ENCODE measurements at places on chromosomes 7 and 10.

- DNase-seq, result no peak
These were observed 118.0 kb downstream of the COBL start for GRCh38 chr7:51198654-51199053.

GRCh38 chr7:149081914-149082313, 8.6 kb downstream of the ZNF786 start:
- no peak for DNase-seq

- DNase-seq, result no peak
These were observed 396.9 kb upstream of the NRP1 start for GRCh38 chr10:33731322-33731721.

- DNase-seq, result no peak
These were observed 179.4 kb downstream of the GATA3 start for GRCh38 chr10:8233832-8234259.

GRCh38 chr10:60473557-60473956, 83.9 kb upstream of the ANK3 start:
- no peak for DNase-seq

DNA sequence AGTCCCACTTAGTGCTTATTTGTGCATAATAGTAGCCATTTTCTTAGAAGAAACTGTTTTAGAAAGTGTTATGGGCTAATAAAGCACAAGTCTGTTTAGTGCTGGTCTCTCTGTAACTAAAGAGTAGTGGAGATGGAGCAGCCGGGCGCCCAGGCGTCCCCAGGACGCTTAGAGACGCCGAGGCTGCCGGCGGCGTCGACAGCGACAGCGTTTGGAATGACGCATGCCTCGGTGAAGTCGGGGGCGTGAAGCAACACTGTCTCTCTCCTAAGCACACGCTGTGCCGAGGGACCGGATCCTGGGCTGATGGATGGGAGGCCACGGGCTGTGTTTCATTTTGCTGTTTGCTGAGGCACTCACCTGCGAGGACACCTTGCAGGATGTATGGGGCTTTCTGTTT, 588.6 kb upstream of the FOXK1 start:
- no peak for DNase-seq

GRCh38 chr10:133150656-133151055, 9.4 kb upstream of the KNDC1 start:
- DNase-seq, result no peak

- no peak for DNase-seq
These were observed 93.3 kb downstream of the ZNF777 start for GRCh38 chr7:149367418-149368180.

DNA sequence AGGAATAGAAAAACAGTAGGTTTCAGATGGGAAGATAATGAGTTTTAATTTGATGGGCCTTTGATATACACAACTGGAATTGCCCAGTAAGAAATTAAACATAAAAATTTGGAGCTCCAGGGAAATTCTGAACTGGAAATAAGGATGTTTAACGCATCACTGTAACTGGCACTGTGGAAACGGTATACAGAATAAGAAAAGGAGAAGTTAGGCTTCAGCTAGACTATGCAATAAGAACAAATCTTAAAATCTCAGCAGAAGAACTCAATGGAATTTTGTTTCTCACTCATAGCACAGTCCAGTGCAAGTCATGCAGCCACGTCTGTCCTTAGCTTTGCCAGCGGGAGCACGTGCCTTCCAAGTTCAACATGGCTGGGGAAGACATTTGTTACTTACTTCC, 52.9 kb upstream of the FGL2 start:
- DNase-seq, result no peak

GRCh38 chr7:18020138-18020715, 7.4 kb downstream of the PRPS1L1 start:
- DNase-seq, result no peak

DNA sequence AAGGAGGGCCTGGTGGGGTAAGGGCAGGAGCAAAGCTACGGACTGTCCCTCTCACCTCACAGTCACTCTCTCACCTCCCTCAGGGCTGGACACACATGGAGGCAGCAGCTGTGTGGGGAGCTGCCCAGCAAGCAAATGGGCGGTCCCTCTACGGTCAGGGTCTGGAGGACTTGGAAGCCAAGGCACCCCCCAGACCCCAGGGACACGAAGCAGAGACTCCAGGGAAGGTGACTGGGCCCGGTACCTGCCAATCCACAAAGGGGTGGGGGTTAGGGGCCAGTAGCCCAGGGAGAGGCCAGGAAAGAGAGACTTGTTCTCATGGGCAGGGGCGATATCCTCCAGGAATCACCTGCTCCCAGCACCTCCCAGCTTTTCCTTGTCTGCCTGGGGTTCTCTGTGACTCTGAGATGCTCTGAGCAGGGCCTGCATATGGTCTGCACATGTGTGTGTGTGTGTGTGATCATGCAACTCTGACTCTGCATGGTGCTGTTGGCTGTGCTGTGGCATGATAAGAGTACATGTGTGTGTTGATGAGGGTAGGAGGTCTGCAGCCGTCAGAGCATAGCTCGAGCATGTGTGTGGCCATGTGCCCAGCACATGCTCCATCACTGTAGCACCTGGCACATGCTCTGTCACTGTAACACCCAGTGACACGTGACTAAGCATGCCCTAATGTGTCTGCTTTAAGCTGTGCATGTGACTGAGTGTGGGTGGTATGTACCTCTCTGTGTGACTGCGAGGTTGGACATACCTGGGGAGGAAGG, 4.6 kb upstream of the LDB3 start:
- DNase-seq, result no peak

GRCh38 chr10:124164264-124164663, 70.9 kb upstream of the CHST15 start:
- DNase-seq, result no peak

DNA sequence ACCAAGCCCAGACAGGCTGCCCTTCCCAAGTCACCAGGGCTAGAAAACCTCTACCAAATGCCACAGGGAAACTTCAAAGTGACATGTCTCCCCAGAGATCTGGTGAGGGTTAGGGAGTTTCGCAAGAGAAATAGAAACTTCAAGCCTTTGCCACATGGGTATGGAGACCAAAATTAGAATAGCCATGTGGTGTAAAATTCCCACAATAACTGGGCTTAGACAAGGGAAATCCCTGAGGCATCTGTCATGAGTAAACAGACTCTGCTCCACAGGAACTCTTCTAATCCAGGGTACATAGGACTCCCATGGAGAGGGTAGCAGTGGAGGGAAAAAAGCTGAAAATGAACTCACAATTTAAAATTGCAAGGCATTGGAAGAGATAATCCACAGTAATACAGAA, 14.3 kb downstream of the ADAM12 start:
- DNase-seq, result peak; percentile 46

GRCh38 chr10:131573707-131574106, 262.2 kb upstream of the TCERG1L start:
- no peak for DNase-seq

GRCh38 chr10:65491799-65492198, 1434.0 kb upstream of the LRRTM3 start:
- DNase-seq, result no peak

DNA sequence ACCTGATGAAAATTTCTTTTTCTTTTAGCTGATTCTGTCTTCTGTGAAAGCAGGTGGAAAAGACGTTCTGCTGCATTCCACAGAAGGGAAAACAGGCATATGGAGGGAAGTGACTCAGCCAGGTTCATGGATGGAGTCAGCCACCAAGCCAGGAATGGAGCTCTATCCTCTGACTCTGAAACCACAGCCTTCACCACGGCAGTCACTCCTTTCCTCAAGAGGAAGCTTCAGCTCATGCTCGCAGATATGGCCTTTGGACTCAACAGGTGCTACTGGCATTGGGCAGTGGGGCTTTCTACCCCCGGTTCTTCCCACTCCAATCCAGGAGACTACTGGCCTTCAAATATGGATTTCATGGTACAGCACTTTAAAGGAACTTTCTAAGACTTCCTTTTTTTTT, 11.5 kb upstream of the PLAU start:
- peak; percentile 92 for DNase-seq

- DNase-seq, result no peak
These were observed 15.9 kb upstream of the PRTFDC1 start for GRCh38 chr10:24968349-24968748.

DNA sequence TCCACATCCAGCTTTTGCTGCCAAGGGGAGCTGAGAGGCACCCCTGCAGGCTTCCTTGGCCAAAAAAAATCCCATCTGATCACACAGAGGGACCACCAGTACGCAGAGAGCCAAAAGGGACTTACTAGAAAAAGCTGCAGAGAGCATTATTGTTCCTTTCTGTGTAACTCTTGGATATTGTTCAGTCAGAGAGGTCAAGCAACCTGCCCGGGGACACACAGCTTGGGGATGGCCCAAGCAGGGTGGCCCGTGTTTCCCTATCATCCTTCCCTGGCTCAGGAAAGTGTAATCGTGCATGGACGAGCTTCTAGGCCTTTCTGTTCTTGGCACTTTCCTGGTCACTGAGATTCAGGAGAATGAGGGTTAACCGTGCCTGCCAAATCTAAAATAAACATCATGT, 84.1 kb upstream of the SH2B2 start:
- no peak for DNase-seq

DNA sequence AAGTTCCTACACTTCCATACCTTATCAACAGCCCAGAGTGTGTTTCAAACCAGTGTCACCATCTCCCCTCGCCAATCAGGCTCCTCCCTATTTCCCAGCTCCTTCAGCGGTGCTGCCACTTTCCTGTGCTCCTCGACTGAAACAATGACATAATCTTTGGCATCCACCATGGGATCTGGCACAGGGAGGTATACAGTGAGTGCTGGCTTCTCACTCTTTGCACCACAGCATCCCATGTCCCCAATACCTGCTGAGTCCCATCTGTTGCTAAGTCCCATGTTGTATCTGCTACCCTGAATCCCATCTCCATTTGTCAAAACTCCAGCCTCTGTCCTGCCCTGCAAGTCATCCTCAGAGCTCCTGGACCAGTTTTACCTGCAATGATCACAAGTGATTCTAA, 15.4 kb downstream of the PAXIP1 start:
- DNase-seq, result no peak

GRCh38 chr7:94957061-94957460, 49.7 kb downstream of the PPP1R9A start:
- no peak for DNase-seq

DNA sequence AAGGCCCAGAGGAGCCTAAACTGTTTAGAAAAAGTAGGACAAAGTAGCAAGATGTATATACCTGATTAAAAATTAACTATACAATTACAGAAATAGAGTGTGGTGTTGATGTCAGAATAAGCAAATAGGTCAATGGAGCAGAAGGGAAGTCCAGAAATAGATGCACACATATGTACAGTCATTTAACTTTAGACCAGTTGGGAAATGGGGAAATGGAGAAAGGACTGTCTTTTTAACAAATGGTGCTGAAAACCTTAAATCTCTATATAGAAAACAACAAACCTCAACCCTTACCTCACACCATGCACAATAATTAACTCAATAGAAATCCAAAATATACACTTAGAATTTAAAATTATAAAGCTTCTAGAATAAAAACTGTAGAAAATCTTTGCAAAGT, 72.2 kb downstream of the CH25H start:
- no peak for DNase-seq

DNA sequence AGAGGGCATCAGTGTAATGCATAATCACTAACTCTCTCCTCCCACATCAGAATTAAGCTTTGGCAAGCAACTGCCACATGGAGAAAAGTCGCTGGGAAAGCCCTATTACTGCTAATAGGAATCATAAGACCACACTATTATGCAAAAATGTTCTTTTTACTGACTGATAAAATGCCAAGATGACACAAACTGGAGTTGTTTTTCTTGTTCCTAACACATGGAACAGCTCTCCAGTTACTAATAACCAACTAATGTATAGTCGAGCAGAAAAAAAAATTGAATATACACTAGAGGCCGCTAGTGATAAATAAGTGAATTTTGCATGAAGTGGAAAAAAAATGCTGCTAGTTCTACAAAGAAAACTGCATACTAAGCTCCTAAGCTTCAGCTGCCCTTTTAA, 165.6 kb downstream of the TPK1 start:
- no peak for DNase-seq

DNA sequence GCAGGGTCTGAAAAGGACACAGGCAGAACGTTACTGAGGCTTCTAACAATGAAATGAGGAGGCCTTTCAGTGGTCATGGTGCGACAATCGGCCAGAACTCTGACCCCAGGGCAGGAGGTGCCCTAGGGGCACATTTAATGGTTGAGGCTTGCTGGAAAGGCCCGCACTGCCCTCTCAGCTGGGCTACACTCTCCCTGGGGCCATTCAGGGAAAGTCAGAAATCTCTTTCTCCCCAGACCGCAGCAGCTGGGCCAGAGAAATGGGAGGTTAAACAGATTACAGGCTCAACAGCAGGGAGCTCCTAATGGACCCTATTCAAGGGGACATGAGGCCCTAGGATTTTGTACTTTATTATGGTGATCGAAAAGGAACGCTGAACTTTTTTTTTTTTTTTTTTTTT, 85.6 kb upstream of the FGFR2 start:
- DNase-seq, result no peak

GRCh38 chr10:17074541-17074847, 55.1 kb downstream of the CUBN start:
- no peak for DNase-seq

- peak; percentile 19 for DNase-seq
These were observed 2.2 kb upstream of the LRRC27 start for GRCh38 chr10:132329565-132330485.

- DNase-seq, result no peak
These were observed 281.8 kb downstream of the KCNMA1 start for GRCh38 chr10:77355844-77356243.

- DNase-seq, result no peak
These were observed 154.0 kb upstream of the C7orf33 start for GRCh38 chr7:148436571-148436970.

GRCh38 chr10:101773923-101774588, 1.9 kb downstream of the FGF8 start:
- DNase-seq, result no peak

DNA sequence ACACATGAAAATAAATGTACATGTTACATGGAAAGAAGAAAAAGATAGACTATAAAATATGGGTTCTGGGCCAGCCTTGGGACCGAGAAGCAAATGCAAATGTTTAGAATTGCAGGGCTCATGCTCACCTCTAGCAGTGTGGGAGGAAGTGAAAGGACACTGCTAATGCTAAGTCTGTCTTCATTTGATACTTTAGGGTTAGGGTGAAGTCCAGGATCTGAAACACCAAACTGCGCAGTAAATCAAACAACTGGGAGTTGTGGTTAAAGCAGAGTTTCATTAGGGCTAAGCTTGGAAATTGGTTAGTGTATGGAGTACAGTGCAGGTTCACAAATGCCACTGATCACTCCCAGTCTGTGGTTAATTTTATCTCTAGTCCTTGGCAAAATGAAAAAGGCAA, 73.2 kb upstream of the PDK4 start:
- no peak for DNase-seq

GRCh38 chr10:17233286-17233991, 5.4 kb downstream of the VIM start:
- no peak for DNase-seq

DNA sequence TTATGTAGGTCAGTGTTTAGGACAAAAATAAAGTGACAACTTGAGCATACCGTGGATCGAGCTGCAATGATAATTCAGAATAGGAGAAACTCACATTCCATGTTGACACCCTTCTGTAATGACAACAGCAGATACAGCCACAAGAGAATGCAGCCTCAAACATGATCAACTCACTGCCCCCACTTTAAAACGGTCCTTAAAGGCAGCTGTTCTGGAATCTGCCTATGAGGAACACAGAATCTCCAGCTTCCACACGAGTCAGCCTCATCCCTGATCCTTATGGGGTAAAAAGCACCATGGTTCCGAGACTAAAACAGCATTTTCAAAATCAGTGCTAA, 32.5 kb upstream of the DAGLB start:
- no peak for DNase-seq

- no peak for DNase-seq
These were observed 105.9 kb upstream of the NPTX2 start for GRCh38 chr7:98511175-98511574.

Data from astrocyte of the cerebellum (primary cell).